A172 (cell line): ENCODE measurements at places on chromosomes 6 and 20. TPM values are rescaled to one million over a fixed set of nuclear protein-coding genes. Genes with fewer than 3 reads are reported as not detected.

DNA sequence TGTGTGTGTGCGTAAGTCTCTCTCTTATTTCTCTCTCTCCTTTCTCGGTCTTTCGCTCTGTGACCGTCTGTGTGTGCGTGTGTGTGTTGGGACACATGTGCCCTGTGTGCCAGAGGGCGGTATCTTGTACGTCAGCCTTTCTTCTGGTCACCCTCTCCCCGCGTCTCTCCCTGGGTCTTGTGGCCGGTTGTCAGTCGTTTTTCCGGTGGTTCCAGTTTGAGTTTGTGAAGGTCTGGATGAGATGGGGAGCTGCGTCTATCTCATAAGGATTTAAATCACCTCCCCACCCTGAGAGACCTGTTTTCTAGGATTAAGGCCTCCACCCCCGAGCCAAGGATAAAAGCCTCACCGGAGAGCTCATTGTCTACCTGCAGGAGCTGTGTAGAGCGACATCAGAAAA is 295.5 kb upstream of the ZNF337 start:
- DNase-seq: no peak

GRCh38 chr6:34688956-34689355 is 7.6 kb downstream of the ILRUN start:
- DNase-seq: no peak

DNA sequence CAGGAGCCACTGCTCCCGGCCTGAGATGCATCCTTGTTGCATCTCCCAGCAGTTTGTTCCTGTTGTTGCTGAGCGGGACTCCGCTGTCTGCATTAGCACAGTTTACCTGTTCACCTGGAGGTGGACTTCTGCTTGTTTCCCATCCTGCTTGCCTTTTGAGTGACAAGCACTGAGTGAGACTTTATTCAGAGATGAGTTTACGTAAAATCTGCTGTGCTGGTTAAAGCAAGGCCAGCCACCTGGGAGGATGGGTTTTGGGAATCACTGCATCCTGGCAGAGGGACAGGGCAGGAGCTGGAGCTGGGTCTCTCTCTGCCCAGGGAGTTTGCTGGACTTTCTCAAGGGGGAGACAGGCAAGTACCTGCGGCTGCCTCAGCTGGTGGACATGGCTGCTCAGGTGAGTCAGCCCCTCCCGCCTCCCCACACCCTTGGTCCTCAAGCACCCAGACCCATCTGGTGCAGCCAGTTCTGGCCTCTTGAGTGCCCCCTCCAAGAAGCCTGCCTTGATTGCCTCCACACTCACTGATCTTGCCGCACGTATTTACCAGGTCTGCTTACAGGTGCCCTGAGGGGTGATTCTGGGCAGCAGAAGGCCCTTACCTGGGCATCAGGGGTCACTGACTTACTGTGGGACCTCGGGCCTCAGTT is 55.5 kb downstream of the SRC start:
- DNase-seq: no peak

DNA sequence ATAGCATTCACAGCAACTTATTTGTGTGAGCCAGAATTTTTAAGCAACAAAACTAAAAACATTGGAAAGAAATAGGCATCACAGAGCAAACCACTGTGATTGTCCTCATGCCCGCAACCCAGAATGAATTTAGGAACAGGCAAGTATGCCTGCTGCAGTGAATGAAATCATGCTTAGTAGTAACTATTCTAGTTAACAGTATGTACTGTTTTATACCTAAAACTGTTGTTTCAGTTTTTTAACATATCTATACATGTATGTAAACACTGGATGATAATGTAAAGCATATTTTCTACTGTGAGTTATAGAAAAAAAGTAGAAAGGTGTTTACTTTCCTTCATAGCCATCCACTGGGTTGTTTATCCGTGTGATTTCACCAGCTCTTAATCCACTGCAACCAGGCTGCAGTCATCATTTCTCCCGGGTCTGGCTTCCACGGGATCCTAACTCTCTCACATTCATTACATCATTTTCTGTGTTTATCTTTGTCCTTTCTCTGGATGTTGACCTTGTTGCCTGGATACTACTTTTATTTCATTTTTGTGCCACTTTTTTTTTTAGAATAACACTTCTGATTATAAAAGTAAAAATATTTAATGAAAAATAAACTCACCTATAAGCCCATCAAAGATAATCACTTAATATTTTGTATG is 3.6 kb upstream of the ARFGEF3 start:
- DNase-seq: no peak

DNA sequence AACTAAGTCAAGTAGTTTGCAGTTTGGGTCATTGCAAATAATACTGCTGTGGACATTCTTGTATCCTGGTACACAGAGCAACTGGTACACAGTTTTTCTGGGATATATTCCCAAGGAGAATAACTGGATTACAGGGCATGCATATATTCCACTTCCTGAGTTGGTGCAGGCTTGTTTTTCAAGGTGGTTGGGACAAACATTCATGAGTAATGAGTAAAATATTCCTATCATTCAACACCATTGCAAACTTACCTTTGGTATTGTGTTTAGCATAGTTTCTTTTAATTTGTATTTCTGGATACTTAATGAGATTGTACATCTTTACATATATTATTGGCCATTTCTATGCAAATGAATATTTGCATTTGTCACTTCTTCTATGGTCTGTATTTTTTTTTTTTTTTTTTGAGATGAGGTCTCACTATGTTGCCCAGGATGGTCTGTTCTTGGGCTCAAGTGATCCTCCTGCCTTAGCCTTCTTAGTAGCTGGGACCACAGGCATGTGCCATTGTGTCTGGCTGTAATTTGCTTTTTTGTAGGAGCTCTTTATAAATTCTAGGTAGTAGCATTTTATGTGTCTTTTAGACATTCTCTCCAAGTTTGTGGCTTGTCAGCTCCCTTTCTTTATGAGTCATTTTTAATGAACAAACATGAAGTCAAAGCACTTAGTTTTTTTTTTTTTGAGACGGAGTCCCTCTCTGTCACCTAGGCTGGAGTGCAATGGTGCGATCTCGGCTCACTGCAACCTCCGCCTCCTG is 158.7 kb downstream of the SOX4 start:
- peak; percentile 50 for DNase-seq

DNA sequence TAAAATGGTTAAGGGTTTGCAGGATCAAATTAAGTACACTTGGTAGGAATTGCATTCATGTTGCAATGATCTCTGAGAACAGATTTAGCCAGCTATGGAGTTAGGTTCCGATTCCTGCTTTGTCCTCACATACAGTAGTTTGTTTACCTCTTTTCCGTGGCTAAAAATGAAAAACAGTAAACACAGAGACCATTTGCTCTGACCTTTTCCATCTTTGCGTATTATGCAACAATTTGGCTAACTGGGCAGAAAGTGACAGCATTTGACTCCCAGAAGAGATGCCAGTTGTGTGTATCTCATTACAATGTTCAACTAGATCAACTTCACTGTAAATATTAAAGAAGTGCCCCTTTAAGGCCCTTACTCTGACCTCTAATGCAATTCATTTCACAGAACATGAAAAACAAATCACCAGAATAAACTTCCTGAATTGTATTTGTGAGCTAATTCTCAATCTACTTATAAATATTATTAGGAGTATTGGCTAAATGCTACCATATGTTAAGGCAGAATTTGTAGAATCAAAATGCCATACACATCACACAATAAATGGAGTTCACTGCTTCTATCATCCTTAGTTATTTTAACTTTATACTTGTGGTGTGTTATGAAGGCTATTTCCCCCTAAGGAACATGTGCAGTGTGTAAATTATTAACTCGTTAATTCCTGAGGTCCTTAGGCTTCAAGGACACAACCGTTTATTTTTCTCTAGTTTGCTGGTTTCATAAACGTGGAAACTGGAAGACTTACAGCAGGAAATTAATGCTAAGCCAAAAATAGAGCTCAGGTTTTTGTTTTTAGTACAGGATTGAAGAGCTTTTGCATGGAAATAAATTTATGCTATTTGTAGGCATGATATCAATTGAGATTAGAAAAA is 380.7 kb upstream of the CITED2 start:
- DNase-seq: no peak

DNA sequence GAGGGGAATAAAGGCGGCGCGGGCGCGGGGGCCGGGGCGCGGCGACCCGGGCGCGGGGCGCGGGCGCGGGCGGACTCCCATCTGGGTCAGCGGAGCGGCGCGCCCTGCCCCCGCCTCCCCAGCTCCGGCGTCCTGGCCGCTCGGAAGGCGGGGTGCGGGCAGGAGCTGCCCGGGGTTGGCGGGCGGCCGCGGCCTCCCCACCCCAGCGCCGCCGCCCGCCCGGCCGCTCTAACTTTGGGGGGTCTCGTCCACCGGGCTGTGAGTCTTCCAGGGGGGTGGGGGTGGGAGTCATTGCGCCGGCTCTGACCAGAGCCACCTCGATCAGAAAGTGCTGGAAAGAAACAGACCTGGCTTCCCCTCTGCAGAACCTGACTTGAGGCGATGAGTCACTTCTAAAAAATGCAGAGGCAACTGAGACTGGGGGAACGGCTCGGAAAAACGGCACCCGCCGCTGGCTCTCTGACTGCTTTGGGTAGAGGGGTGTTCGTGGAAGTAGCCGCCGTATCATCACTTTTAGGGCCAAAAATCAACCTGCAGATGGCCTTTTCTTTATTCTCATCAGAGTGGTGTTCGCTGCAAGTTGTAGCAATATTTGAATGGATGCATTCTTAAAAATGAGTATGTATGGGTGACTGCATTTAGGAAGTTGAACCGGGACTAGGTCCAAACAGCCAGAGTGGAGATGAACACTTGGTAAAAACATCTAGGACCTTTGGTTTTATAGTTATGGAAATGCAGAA is 667 bp downstream of the CAP2 start:
- peak; percentile 72 for DNase-seq

GRCh38 chr6:13687917-13688351 is 23.7 kb downstream of the RANBP9 start:
- DNase-seq: no peak

DNA sequence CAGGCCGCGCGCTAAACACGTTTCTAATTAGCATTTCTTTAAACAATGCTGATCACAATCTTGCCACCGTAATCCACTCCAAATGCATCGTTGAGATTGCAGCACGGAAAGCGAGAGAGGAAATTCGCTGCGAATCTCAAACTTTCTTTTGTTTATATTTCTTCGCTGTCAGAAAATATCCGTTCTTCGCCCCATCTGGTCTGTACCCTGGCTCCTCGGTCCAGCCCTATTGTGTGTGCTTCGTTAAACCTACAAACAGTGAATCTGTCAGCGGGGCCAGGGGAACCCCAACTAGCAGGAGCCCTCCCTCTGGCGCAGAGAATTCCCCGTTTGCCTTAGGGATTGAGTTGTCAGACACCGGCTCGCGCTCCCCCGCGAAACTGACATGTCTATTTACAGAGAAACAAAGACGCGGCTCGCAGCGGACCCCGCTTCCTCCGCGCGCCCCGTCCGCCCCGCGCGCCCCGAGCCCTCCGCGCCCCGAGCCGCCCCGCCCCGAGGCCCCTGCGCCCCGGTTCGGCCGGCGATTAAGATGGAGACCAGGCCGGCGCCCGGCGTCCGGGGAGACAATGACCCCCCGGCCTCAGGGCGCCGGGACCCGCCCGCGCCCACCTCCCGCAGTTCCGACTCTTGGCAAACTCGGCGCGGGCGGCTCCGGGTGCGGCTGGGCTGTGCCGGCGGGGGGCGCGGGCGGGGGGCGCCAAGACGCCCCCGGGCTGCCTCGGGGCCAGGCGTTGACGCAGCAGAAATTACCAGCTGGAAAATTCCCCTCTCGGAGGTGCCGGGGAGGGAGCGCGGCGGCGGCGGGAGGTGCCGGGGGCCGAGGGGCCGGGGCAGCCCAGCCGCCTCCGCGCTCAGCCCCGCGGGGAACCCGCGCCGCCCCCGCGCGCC is 874 bp downstream of the ZBTB46 start:
- DNase-seq: no peak

DNA sequence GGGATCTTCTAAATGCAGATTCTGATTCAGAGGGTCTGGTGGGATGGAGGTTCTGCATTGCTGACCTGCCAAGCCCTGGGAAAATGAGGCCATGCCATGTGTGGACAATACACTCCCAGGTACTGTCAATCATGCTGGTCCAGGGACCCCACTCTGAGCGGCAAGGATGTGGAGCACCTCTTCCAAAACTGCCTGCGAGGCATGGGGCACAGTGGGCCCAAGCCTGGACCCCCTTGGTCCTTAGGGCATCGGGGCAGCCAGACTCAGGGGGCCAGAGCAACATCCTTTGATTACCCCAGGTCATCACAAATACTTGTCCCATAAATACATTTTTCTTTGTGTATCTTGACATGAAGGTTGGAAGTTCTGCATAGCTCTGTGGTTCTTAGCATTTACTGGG is 76.8 kb upstream of the NXT1 start:
- no peak for DNase-seq

DNA sequence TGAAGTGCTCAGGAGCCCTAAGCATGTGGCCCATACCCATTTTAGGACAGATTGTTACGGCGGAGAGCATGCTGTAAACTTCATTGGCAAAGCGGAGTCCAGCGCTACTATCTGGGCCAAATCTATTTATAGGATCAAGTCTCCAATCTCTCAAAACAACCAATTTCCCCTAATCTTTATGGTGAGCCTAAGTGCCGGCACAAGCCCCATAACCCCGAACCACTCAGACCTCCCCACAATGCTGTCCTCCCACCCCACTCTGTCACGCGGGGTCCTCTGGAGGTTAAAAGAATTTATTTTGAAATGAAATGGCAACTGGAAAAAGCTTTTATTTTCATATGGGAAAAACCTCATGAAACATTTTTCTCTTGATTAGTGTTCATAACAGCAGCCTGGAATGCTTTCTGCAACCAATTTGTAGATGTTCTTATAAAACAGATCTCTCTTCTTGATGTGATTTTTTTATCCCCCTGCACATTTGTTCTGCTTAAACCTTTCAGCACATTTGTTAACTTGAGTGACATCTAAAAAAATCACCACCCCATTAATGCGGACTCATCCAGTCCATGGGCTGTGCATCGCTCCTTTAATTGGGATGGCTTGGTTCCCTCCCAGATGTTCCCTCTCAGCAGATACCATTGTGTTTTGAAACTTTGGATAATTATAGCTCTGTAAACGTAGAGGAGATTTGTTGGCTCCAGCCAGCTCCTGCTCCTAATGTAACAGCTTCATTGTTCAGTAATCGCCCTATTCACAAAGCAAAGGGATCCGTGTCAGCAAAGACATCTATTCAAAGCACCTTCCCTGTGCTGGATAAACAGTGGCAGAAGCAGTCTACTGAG is 323.6 kb downstream of the CD83 start:
- no peak for DNase-seq

GRCh38 chr6:63403725-63404124 is 83.9 kb upstream of the LGSN start:
- no peak for DNase-seq

DNA sequence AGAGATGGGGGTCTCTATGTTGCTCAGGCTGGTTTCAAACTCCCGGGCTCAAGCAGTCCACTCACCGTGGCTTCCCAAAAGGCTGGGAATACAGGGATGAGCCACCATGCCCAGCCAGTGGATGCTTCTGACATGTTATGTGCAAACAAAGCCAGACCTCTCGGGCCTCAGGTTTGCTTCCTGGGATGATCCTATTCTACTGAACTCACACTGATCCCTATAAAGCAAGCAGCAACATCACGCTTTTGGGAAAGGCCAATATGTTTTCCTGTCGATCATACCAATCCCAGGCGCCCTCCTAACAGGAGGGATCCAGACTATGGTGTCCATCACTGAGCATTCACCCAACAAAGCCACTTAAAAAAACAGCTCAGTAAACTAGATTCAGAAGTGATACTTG is 60.2 kb downstream of the CSE1L start:
- no peak for DNase-seq

- no peak for DNase-seq
Observed at GRCh38 chr20:58669287-58670006, 18.4 kb downstream of the STX16 start.

The ADGRF1 gene
- not detected in 2 replicates for total RNA-seq

The ZBTB12 gene
- 1.3 and 4.1 TPM in 2 replicates for total RNA-seq

The SLC4A11 gene
- total RNA-seq: 4.8 and 5.2 TPM in 2 replicates

The MOXD1 gene
- total RNA-seq: 18.5 and 27.5 TPM in 2 replicates

The RSPO3 gene
- total RNA-seq: not detected in 2 replicates

The KCNQ5 gene
- total RNA-seq: 6.5 and 6.7 TPM in 2 replicates

The CPXM1 gene
- total RNA-seq: not detected in 2 replicates

The ZNF165 gene
- total RNA-seq: 0.09 and 1.4 TPM in 2 replicates

The NKX2-4 gene
- not detected in 2 replicates for total RNA-seq
